Calu3 (cell line): ENCODE measurements at places on chromosomes 1 and 21. TPM values are rescaled to one million over a fixed set of nuclear protein-coding genes. Genes with fewer than 3 reads are reported as not detected.

- peak; percentile 61 for DNase-seq
- H3K4me1 ChIP-seq, result peaks cover 56% of the 10 kb centered on the region
- H3K36me3 ChIP-seq, result peaks cover 63% of the 10 kb centered on the region
Measured at GRCh38 chr1:58576325-58576726, 726 bp downstream of the TACSTD2 start.

DNA sequence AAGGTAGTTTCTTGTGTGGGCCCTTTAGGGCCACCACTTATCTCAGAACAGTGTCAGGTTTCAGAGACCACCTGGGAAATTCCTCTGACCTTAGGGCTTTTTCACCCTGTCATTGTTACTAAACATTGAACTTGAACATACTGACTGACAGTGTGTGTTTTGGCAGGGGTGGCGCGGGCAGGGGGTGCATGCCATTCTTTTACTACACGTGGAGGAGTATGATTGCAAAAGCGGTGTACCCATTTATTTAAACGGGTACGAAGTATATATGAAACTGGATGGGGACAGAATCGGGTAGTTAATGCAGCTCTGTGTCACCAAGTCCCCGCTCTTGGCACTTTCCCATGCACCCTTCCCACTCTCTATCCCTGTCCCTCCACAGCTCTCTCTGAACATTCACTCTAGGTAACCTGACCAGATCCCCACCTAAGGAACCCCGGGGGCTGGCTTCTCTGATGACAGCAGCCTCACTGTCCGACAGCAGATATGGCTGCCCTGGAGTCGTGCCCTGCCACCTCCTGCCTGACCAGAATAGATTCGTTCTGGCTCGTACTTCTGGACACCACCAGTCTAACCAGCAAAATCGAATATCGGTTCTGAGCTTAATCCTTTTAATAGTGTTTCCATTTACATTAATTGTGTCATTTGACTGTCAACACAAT lies 51.3 kb downstream of the NFASC start:
- DNase-seq, result no peak
- H3K27ac ChIP-seq, result no peak overlapping the region
- peaks cover 75% of the 10 kb centered on the region for H3K27me3 ChIP-seq
- H3K4me3 ChIP-seq, result no peak overlapping the region

DNA sequence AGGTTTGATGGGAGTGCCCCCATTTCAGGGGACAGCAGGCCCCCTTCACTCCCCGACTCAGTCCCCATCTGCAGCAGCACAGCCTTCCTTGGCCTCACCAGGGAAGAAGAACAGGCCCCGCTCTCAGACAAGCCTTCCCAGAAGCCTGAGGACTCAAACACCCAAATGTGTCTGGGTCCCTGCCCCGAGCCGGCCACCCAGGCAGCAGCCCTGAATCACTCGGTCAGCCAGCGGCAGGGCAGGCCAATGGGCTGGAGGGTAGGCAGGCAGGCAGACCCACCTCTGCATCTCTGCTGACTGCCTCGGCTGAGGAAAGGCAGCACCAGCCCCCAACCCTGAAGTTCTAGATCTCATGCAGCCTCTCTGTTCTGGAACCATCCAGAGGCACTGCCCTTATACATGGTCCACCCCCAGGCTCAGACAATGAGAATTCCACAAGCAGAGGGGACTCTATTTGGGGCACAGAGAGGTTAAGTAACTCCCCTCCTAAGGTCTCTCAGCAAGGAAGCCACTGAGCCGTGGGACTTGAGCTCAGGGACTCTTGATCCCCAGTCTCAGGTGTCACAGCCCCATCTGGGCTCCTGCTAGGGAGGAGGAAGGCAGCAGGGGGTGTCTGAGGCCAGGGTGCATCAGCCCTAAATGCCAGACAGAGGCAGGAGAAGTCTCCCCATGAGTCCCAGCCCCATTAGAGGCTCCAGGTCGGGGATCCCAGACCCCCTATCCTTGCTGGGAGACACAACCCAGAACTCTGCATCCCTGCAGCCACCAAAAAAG lies 33.2 kb upstream of the RUNX3 start:
- peaks cover 2% of the 10 kb centered on the region for H3K4me1 ChIP-seq
- H3K4me3 ChIP-seq, result no peak overlapping the region
- DNase-seq, result no peak
- no peaks in the 10 kb centered on the region for H3K36me3 ChIP-seq
- H3K27ac ChIP-seq, result no peak overlapping the region

- no peak for DNase-seq
- no peak overlapping the region for H3K4me3 ChIP-seq
- H3K4me1 ChIP-seq, result no peaks in the 10 kb centered on the region
- peaks cover 4% of the 10 kb centered on the region for H3K27me3 ChIP-seq
Measured at GRCh38 chr1:29961293-29962059, 725.2 kb downstream of the PTPRU start.

DNA sequence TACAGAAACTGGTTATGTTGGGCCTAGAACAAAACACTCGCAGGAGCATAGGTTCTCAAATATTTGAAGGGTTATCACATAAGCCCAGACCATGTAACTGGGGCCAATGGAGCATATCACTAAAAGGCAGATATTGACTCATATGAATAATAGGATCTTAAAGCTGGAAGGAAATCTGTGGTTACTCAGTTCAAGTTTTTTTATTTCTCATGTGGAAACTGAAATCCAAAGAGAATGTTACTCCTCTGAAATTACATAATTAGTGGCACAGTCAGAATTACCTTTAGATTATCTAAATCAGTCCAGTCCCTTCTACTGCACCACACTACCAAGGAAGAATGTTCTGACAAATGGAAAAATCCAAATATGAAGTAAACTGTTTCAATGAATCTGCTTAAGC lies 12.0 kb downstream of the SLAMF8 start:
- H3K27me3 ChIP-seq, result peaks cover 12% of the 10 kb centered on the region
- no peak overlapping the region for H3K4me3 ChIP-seq
- peaks cover 8% of the 10 kb centered on the region for H3K4me1 ChIP-seq
- no peak overlapping the region for H3K27ac ChIP-seq
- no peak for DNase-seq

DNA sequence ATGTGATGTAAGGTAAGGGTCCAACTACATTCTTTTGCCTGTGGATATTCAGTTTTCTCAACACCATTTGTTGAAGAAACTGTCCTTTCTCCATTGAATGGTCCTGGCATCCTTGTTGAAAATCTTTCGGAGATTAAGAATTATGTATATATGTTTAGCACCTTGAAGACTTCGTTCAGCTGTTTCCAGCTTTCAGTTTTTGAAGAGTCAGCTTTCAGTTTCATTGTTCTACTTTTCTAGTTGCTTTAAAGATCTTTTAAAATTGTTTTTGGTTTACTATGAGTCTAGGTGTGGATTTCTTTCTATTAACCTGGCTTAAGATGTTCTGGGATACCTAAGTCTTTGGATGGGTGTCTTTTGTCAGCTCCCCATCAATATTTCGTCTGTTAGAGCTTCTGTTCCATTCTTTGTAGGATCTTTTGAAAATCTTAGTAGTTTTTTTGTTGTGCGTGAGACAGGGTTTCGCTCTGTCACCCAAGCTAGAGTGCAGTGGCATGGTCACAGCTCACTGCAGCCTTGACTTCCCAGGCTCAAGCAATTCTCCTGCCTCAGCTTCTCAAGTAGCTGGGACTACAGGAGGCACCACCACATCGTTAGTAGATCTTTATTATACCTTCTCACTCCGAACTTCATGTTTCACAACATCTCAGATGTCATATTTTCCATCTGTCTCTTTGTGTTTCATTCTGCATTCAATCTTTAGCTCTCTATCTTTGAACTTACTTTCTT lies 353.5 kb upstream of the B3GALT2 start:
- H3K27me3 ChIP-seq, result no peaks in the 10 kb centered on the region
- no peak for DNase-seq
- H3K27ac ChIP-seq, result no peak overlapping the region
- peaks cover 16% of the 10 kb centered on the region for H3K4me1 ChIP-seq
- H3K4me3 ChIP-seq, result no peak overlapping the region
- H3K36me3 ChIP-seq, result no peaks in the 10 kb centered on the region

DNA sequence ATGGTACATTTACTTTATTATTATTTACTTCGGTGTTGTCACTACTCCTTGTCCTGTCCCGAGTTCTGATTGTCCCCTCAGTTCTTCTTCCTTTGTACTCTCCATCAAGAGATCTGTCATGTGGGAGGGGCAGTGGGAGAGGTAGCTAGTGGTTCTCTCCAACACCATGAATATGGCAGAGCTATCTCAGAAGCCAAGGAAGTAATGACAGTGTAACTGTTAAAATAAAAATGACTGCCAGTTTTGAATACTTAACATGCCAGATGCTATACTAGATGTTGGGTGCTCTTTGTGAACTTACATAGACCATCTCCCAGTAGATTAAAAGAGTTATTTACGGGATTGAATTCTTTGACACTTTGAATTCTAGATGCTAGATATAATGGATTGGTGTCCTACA lies 28.6 kb downstream of the IVNS1ABP start:
- H3K27me3 ChIP-seq, result no peaks in the 10 kb centered on the region
- no peak overlapping the region for H3K4me3 ChIP-seq
- H3K36me3 ChIP-seq, result peaks cover 15% of the 10 kb centered on the region

- H3K4me3 ChIP-seq, result no peak overlapping the region
- peaks cover 36% of the 10 kb centered on the region for H3K36me3 ChIP-seq
- H3K27ac ChIP-seq, result peak overlapping the region; percentile 23
- H3K27me3 ChIP-seq, result peaks cover 11% of the 10 kb centered on the region
Measured at GRCh38 chr1:55037733-55038551, 1.4 kb upstream of the PCSK9 start.

- DNase-seq, result no peak
- peaks cover 28% of the 10 kb centered on the region for H3K4me1 ChIP-seq
- H3K4me3 ChIP-seq, result no peak overlapping the region
- no peak overlapping the region for H3K27ac ChIP-seq
Measured at GRCh38 chr1:18945401-18945849, 11.1 kb downstream of the IFFO2 start.

DNA sequence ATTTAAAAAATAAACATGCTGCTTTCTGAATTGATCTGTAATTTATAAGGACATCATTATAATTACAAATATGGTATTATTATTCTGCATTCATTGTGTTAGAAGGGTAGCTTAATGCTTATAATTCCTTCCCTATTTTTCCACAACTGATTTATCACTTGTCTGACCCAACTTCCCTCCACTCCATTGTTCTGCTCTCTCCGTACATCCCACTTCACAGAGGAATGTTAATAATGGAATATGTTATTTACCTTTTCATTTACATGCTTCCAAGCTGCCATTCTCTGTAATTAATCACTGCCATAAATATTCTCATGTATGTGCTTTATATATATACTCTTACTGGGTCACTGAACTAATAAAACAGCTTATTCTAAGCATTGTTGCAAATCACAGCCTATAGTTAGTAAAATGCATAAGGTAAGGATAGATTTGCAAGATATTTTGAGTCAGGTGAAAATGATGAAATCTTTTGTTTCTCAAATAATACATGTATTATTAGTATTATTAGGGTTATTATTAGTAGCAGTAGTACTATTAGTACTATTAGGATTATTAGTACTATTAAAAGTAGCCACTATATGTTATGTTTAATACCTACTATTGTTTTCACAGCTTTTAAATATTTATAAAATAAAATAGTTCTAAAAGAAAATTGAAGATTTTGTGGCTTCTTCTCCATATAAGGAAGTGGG lies 70.6 kb upstream of the NEK7 start:
- H3K36me3 ChIP-seq, result no peaks in the 10 kb centered on the region
- no peak overlapping the region for H3K4me3 ChIP-seq
- no peaks in the 10 kb centered on the region for H3K27me3 ChIP-seq

- H3K4me1 ChIP-seq, result no peaks in the 10 kb centered on the region
- H3K4me3 ChIP-seq, result no peak overlapping the region
- no peak for DNase-seq
- no peaks in the 10 kb centered on the region for H3K36me3 ChIP-seq
- H3K27ac ChIP-seq, result no peak overlapping the region
Measured at GRCh38 chr1:9376430-9376829, 83.7 kb downstream of the SPSB1 start.

GRCh38 chr21:42707207-42707830 lies 53.9 kb downstream of the PDE9A start:
- H3K27me3 ChIP-seq, result no peaks in the 10 kb centered on the region
- DNase-seq, result no peak
- H3K4me3 ChIP-seq, result no peak overlapping the region
- H3K4me1 ChIP-seq, result no peaks in the 10 kb centered on the region
- no peak overlapping the region for H3K27ac ChIP-seq
- no peaks in the 10 kb centered on the region for H3K36me3 ChIP-seq

- no peak for DNase-seq
- H3K27me3 ChIP-seq, result peaks cover 40% of the 10 kb centered on the region
- no peaks in the 10 kb centered on the region for H3K36me3 ChIP-seq
- no peak overlapping the region for H3K4me3 ChIP-seq
Measured at GRCh38 chr21:42239973-42240372, 21.0 kb downstream of the ABCG1 start.

DNA sequence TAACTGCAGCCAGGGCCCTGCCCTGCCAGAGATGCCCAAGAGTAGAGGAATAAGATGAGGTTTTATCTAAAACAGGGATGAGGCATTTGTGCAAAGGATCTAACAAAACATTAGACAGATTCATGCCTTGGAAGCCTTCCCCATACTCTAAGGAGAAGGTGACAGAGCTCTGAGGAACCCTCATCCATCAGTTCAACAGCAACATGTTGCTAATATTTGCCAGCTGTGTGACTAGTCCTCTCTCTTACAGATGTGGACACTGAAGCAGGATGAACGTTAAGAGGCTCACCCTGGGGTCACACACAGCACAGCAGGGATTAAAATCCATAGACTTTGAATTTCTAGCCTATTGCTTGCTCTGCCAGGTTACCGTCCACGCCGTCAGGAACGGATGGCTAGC lies 99.0 kb downstream of the ZBTB18 start:
- no peaks in the 10 kb centered on the region for H3K27me3 ChIP-seq
- H3K4me3 ChIP-seq, result no peak overlapping the region
- no peaks in the 10 kb centered on the region for H3K4me1 ChIP-seq
- H3K27ac ChIP-seq, result no peak overlapping the region
- DNase-seq, result no peak
- no peaks in the 10 kb centered on the region for H3K36me3 ChIP-seq

DNA sequence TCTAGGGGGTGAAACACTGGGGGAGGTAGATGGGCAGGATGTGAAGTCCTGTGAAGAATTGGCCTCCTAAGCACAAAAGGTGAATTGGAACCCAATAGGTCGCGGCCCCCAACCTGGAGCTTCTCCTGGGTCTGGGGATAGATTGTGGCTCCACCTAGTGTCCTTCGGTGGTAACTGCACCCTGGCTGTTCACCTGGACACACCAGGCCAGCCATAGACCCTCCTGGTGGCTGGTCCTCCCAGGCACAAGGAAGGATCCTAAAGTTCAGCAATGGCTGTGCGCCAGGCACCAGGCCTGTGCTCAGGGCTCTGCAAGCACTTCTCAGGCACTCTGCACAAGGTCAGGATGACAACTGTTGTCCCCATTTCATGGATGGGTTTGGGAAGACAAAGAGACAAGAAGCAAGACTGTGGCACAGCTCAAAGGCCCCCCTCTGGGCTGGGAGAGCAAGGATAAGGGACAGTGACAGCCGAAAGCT lies 13.5 kb downstream of the ESPN start:
- H3K27me3 ChIP-seq, result peaks cover 43% of the 10 kb centered on the region
- no peak overlapping the region for H3K4me3 ChIP-seq

CD5L gene
- total RNA-seq, result not detected in 2 replicates

CD48 gene
- not detected in 2 replicates for total RNA-seq

HPCA gene
- total RNA-seq, result not detected in 2 replicates

OLFM3 gene
- not detected in 2 replicates for total RNA-seq

PKLR gene
- not detected in 2 replicates for total RNA-seq

SNRPE gene
- total RNA-seq, result 195 and 224 TPM in 2 replicates
